ENCODE measurements at places on chromosomes 5 and 9. TPM values are rescaled to one million over a fixed set of nuclear protein-coding genes. Genes with fewer than 3 reads are reported as not detected.

- H3K27me3 ChIP-seq = no peaks in the 10 kb centered on the region
- no peak overlapping the region for H3K27ac ChIP-seq
- H3K4me3 ChIP-seq = no peak overlapping the region
- DNase-seq = no peak
- H3K36me3 ChIP-seq = no peaks in the 10 kb centered on the region
Measured at GRCh38 chr5:15612915-15613635, 113.1 kb downstream of the FBXL7 start.

DNA sequence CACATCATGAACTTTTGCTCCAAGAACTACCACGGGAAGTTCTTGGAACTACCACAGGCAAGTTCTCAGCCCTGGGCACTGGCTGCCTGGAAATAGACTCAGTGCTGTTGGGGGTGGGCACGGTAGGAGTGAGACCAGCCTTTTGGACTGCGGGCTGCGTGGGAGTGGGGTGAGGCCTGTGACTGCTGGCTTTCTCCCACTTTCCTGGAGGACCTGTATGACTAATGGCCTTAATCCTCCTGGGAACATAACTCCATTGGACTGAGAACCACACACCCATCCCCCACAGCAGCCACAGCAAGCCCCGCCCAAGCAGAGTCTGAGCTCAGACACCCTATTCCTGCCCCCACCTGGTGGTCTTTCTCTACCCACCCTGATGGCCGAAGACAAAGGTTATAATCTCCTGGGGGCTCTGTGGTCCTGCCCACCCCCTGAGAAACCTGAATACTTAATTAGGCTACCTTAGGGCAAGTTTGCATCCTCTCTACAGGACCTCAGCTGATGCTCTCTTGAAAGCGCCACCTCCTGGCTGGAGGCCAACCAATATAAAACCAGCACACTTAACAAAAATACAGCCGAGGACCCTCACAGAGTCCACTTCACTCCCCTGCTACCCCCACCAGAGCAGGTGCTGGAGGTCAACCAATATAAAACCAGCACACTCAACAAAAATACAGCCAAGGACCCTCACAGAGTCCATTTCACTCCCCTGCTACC is 112.6 kb downstream of the CACNA1B start:
- DNase-seq = no peak
- no peak overlapping the region for H3K4me3 ChIP-seq
- H3K27ac ChIP-seq = no peak overlapping the region
- no peaks in the 10 kb centered on the region for H3K4me1 ChIP-seq
- no peaks in the 10 kb centered on the region for H3K36me3 ChIP-seq
- peaks cover 38% of the 10 kb centered on the region for H3K27me3 ChIP-seq

The SPATA31D4 gene
- total RNA-seq = not detected

The ZNF484 gene
- 7.4 TPM for total RNA-seq

The RGS7BP gene
- not detected for total RNA-seq

The ADRB2 gene
- total RNA-seq = 0.52 TPM

GRCh38 chr5:137575847-137576246 is 76.7 kb upstream of the SPOCK1 start:
- H3K4me1 ChIP-seq = no peaks in the 10 kb centered on the region
- no peak for DNase-seq
- no peak overlapping the region for H3K4me3 ChIP-seq
- H3K27ac ChIP-seq = no peak overlapping the region
- peaks cover 13% of the 10 kb centered on the region for H3K27me3 ChIP-seq

GRCh38 chr5:107975568-107975967 is 304.8 kb upstream of the EFNA5 start:
- no peaks in the 10 kb centered on the region for H3K4me1 ChIP-seq
- no peak overlapping the region for H3K27ac ChIP-seq
- H3K36me3 ChIP-seq = peaks cover 7% of the 10 kb centered on the region
- H3K4me3 ChIP-seq = no peak overlapping the region

The CPLANE1 gene
- 5.8 TPM for total RNA-seq

The PFN3 gene
- total RNA-seq = not detected

The NUDT12 gene
- 2.1 TPM for total RNA-seq

The CATSPER3 gene
- total RNA-seq = 0.53 TPM

- no peaks in the 10 kb centered on the region for H3K36me3 ChIP-seq
- H3K4me3 ChIP-seq = no peak overlapping the region
- peaks cover 2% of the 10 kb centered on the region for H3K27me3 ChIP-seq
- no peak overlapping the region for H3K27ac ChIP-seq
Measured at GRCh38 chr5:149423049-149423793, 44.1 kb upstream of the IL17B start.

The TNFSF15 gene
- total RNA-seq = 0.14 TPM

- peak overlapping the region; percentile 69 for H3K27ac ChIP-seq
- H3K4me3 ChIP-seq = peak overlapping the region; percentile 20
- no peaks in the 10 kb centered on the region for H3K27me3 ChIP-seq
- peaks cover 91% of the 10 kb centered on the region for H3K4me1 ChIP-seq
- H3K36me3 ChIP-seq = peaks cover 57% of the 10 kb centered on the region
- no peak for DNase-seq
Measured at GRCh38 chr5:157548513-157549282, 26.9 kb downstream of the ADAM19 start.

DNA sequence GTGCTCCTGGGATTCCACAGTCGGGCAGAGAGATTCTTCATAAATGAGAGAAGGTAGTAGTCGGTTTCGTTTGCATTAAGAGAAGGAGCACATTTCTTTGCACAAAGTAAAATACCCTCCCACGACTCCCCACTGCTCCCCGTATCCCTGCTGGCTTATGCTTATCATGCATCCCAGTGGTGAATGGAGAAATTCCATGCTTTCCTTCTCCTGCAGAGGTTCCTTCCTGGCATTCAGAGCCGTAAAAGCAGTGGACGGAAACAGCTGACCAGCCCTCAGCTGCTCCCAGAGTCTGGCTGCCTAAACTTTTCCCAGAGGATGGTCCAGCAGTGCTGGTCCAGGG is 93.1 kb downstream of the C9orf152 start:
- no peaks in the 10 kb centered on the region for H3K36me3 ChIP-seq
- H3K27me3 ChIP-seq = no peaks in the 10 kb centered on the region
- no peaks in the 10 kb centered on the region for H3K4me1 ChIP-seq
- no peak overlapping the region for H3K27ac ChIP-seq
- DNase-seq = no peak

DNA sequence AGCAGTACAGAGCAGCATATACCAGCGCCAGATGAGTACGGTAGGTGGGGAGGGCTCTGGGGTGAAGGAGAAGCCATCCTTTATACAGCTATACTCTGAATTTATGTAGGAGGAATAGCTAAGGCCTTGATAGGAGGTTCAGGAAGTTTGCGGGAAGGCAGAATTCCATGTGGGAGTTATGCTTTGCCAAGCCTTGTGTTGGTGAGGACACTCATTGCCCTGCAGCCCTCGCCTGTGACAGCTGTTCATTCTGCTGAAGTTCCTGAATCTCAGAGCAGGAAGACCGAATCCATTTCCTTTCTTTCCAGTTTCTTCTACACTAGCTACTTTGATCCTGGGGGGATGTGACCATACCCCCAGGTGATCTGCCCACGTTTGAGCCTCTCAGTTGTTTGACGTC is 7.7 kb downstream of the MFAP3 start:
- peaks cover 45% of the 10 kb centered on the region for H3K4me1 ChIP-seq
- H3K36me3 ChIP-seq = peaks cover 17% of the 10 kb centered on the region
- no peak overlapping the region for H3K27ac ChIP-seq
- no peak for DNase-seq
- H3K27me3 ChIP-seq = no peaks in the 10 kb centered on the region

DNA sequence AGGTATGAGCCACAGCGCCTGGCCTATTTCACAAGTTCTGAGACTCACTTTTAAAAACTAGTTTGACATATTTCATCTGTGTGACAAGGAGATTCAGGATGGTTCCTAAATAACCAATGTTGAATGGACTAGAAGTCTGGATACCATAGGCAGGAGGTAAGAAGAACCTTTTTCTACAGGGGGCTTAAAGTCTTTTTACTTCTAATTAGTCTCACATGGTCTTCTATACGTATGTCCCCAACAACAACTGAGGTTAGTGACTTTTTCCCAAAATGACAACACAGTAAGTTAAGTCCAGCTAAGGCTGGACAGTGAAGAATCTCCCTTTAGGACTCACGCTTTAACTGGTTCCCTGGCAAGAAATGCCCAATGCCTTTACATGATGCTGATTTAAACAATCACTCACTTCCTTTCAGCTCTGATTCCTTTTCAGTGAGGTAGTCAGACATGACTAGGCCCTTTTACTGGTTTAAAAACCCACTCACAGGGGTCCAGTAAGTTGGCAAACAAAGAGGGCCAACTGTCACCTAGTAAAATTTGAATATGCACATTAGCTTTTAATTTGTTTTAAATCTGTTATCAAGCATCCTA is 12.1 kb upstream of the HAUS6 start:
- no peaks in the 10 kb centered on the region for H3K4me1 ChIP-seq
- H3K27me3 ChIP-seq = no peaks in the 10 kb centered on the region
- H3K4me3 ChIP-seq = no peak overlapping the region
- H3K36me3 ChIP-seq = peaks cover 36% of the 10 kb centered on the region

DNA sequence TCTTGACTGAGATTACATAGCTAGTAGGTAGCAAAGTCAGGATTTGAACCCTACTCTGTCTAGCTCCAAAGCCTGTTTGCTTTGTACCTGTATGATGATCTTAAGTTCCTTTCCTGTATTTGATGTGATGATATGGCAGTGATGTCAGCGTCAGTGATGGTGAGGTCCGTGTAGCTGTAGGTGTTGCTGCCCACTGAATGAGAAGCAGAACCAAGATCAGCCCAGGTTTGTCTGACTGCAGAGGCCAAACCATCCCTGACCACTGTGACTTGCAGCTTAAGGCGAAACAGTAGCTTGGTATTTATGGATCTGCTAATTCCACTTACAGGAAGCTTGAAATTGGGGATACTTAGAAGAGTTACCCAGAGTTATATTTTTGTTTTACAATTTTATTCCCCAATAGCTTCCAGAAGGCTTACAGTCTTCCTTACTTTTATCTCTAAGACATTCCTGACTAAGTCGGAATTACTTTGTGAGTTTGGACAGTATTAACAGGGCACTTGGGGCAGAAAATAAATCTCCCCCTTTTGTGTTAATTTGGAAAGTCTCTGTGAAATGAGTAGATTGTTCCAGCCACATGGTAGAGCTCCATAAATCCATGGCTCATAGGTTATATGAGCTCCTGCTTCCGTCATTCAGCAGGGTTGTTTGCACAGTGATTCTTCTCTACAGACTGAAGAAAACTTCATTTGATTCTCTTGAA is 273.4 kb downstream of the NR3C1 start:
- H3K27me3 ChIP-seq = no peaks in the 10 kb centered on the region
- H3K36me3 ChIP-seq = peaks cover 2% of the 10 kb centered on the region
- H3K4me1 ChIP-seq = no peaks in the 10 kb centered on the region
- H3K27ac ChIP-seq = no peak overlapping the region
- DNase-seq = no peak
- no peak overlapping the region for H3K4me3 ChIP-seq

- H3K27ac ChIP-seq = no peak overlapping the region
- peaks cover 2% of the 10 kb centered on the region for H3K27me3 ChIP-seq
- H3K4me1 ChIP-seq = no peaks in the 10 kb centered on the region
Measured at GRCh38 chr5:109589986-109590385, 99.7 kb upstream of the MAN2A1 start.

The XRCC4 gene
- 14.0 TPM for total RNA-seq

GRCh38 chr5:168312606-168313295 is 21.3 kb downstream of the WWC1 start:
- H3K27ac ChIP-seq = no peak overlapping the region
- no peaks in the 10 kb centered on the region for H3K4me1 ChIP-seq
- no peak overlapping the region for H3K4me3 ChIP-seq
- no peaks in the 10 kb centered on the region for H3K27me3 ChIP-seq

DNA sequence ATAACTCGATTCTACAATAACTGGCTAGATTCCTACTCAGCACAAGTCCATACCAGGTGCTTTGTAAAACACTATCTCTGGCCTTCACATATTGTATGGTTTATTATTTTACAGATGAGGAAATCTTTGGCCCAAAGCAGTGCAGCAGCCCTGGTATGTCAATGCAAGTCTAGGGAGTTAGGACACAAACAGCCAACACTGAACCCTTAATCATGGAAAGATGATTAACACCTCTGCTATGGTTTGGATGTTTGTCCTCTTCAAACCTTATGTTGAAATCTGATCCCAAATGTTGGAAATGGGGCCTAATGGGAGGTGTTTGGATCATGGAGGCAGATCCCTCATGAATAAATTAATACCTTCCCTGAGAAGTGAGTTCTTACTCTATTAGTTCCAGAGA is 76.6 kb downstream of the MAPKAP1 start:
- no peaks in the 10 kb centered on the region for H3K36me3 ChIP-seq
- H3K4me1 ChIP-seq = peaks cover 66% of the 10 kb centered on the region
- DNase-seq = no peak
- no peak overlapping the region for H3K27ac ChIP-seq

DNA sequence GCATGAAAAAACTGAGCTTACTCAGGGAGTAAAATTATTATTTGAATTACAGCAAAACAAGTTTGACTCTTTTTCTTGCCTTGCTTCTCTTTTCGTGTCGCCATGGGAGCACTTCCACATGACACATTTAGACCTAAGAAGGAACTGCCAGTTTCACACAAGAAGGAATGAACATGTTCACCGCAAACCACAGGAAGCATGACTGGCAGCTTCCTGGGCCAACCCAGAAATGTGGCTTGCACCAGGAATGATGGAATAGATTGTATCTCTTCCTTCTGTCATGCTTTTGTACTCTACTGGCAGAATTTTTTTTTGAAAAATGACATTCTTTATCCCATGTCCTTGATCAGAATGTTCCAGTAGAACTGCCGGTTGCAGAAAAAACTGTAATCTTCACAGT is 32.9 kb upstream of the MAN2A1 start:
- DNase-seq = peak; percentile 73
- H3K27ac ChIP-seq = no peak overlapping the region
- no peaks in the 10 kb centered on the region for H3K36me3 ChIP-seq

All from activated CD4-positive, alpha-beta memory T cell treated with anti-CD3 and anti-CD28 coated beads for 36 hours (primary cell).